ENCODE measurements at places on chromosomes 2 and 18. TPM values are rescaled to one million over a fixed set of nuclear protein-coding genes. Genes with fewer than 3 reads are reported as not detected.

REG1B gene
- total RNA-seq = not detected

PSTPIP2 gene
- total RNA-seq = 1.8 TPM

EGR4 gene
- not detected for total RNA-seq

CDH19 gene
- total RNA-seq = 14.4 TPM

CSRNP3 gene
- total RNA-seq = 1.5 TPM

NEB gene
- under 0.01 TPM for total RNA-seq

AQP12A gene
- not detected for total RNA-seq

TGOLN2 gene
- 98.8 TPM for total RNA-seq

TMEM169 gene
- 0.65 TPM for total RNA-seq

ZNF236 gene
- total RNA-seq = 4.4 TPM

TMEM185B gene
- 23.3 TPM for total RNA-seq

GKN2 gene
- not detected for total RNA-seq

TGFA gene
- total RNA-seq = not detected

CD8B2 gene
- not detected for total RNA-seq

Data from cardiac atrium fibroblast (primary cell).